Activated CD4-positive, CD25-positive, alpha-beta regulatory T cell treated with anti-CD3 and anti-CD28 coated beads, Interleukin-2, amount 50 U/mL, for 24 hours (primary cell): ENCODE measurements at places on chromosomes 4 and X.

- no peak for ATAC-seq
These were observed 272.7 kb upstream of the PCDH18 start for GRCh38 chr4:137804906-137805495.

DNA sequence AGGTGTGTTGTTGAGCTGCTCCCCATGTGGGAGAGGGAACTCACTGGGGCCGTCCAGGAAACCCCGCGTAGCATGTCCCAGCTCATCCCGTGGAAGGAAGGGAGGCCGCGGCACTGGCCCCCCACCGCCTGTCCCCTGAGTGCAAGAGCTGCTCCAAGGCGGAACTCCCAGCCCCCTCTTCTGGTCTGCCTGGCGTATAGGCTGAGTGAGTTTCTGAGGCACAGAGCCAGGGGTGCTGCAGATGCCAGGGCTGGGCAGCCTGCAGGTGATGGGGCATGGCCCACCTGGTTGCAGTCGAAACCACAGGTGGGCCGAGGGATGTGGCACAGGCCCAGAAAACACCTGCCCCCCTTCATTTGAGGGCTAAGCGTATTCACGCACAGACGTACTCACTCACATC, 49.6 kb downstream of the ABLIM2 start:
- ATAC-seq, result no peak

DNA sequence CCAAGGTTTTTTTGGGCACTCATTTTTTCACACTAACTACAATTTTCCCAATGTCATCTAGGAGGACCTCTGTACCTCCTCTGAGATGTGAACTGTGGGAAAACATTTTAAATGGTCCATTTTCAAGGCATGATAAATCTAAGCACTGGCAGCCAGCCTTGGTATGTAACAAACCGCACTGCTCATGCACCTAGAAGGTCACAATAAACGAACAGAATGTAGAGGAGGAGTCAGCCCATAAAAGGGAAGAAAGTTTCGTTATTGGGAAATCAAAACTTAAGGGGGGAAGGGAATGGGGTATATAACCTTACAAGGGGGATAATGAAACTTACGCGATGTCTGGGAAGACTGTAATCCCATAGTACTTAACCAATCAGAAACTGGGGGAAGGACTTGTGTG, 16.4 kb downstream of the COX18 start:
- ATAC-seq, result no peak

GRCh38 chr4:117063961-117064696, 21.2 kb downstream of the TRAM1L1 start:
- no peak for ATAC-seq

GRCh38 chrX:13898603-13899002, 81.7 kb upstream of the GPM6B start:
- peak; percentile 38 for ATAC-seq

DNA sequence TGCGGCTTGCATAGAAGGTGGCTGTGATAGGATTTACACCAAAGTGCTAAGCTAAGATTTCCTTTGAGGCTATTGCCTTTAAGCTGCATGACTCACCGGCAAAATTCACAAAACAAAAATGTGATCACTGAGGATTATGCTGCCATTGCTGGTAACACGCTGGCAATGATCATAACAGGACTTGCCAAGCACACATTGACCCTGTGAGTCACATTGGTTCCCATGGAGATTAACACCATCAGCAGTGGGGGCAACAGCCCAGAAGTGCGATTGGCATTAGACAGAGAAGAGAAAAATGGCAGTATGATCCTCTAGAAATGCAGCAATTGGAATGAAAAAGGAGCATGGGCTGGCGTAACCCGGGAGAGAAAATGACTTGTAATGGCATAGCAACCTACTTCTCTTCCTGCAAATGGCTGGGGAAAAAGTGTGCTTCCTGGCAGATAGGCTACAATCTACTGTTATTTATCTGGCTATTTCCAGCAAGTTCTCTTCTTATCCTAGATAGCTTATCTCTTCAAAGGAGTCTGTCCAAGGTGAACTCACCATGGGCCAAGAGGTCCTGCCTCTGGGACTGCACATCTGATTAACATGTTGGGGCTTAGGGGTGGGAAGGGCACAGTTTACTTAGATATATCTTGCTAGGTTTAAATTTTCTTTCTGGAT, 314.2 kb upstream of the IGFBP7 start:
- no peak for ATAC-seq

GRCh38 chr4:6595897-6596537, 21.0 kb downstream of the MAN2B2 start:
- ATAC-seq, result no peak

DNA sequence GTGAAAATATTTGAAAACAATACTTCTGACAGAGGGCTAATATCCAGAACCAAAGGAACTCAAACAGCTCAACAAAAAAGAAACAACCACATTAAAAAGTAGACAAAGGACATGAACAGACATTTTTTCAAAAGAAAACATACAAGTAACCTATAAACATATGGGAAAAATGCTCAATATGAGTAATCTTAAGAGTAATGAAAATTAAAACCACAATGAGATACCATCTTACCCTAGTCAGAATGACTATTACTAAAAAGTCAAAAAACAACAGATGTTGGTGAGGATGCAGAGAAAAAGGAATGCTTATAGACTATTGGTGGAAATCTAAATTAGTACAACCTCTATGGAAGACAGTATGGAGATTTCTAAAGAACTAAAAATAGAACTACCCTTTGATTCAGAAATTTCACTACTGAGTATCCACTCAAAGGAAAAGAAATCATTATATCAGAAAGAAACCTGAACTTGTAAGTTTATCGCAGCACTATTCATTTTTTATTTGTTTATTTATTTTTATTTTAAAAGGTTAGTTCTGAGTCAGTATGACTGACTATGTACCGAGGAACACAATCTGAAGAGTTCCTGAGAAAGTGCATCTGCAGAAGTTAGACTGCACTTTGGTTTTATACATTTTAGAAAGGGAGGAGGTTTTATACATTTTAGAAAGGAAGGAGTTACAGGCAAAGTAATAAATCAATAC, 231.3 kb downstream of the INPP4B start:
- ATAC-seq, result no peak

DNA sequence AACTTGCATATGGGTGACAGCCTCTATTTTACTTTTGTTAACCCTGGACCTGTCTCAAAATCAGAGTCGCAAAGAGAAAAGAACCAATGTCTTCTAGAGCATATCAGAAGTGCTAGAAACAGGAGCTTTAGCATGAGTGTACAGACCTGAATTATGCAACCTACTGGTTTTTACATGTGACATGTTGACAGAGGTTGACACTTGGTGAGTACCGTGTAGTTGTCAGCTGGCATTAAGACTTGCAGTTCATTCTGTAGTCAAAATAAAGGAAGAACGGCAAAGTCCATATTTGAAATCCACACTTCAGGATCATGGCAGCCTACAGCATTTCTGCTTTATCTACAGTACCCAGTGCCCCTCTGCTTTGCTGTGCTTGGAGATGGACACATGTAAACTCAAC, 291.9 kb upstream of the TENM3 start:
- ATAC-seq, result no peak

GRCh38 chr4:21775703-21776102, 172.9 kb downstream of the KCNIP4 start:
- no peak for ATAC-seq

- no peak for ATAC-seq
These were observed 26.0 kb upstream of the ENPEP start for GRCh38 chr4:110449947-110450346.

DNA sequence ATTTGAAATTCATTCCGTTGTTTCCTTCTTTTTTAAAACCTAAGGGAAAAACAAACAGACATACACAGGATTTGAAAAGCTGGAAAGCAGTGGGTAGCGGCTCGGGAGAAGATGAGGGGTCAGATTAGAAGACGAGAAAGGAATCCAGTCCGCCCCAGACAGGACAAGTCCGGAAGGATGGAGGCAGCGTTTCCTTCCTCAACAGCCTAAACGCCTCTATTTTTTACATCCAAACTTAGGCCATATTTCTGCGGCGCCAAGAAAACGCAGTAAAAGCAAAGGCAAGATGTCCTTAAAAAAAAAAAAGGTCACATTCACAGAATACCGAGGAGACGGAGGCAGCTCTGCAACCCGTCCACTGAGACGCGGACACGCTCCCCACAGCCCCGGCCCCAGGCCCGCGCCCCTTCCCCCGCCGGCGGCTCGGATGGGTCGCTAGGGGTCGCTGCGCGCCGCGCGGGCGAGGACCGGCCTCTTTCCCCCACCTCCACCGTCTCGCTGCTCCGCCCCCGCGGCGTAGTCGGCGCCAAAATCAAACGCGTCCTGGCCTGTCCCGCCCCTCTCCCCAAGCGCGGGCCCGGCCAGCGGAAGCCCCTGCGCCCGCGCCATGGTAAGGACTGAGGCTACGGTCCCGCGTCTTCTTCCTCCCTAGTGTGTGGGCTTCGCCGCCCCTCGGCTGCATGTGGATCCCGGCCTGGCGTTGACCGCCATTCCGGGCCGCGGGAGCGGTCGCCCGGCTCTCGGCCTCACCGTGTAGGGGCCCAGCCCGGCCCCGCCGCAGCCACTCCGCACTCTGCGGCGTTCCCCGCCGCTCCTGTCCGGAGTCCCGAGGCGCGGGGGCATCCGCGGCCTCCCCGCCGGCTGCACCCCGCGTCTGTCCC, at the start of gene MND1:
Gene MND1, plus strand, starts transcription at position 558 of the 881 bp plus-strand sequence. Its CDS starts 50 bp downstream, at position 608.
- ATAC-seq, result peak; percentile 94

GRCh38 chr4:170872794-170873193, 783.0 kb upstream of the AADAT start:
- no peak for ATAC-seq

DNA sequence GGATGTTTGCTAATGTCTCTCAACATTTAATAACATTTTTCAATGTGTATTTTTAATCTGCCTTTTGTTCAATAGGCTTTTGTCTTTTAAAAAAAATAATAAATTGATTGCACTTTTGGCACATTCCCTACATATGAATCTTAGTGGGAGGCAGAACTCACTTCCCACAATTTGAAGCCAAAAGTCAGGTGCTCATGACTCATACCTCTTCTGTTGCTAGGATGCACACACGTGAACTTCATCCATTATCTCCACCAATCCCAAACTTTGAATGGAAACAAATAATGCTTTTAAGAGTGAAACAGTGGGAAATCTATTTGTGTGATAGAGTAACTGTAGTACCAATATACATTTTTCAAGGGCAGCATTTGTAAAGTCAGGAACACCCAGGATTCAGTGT, 260.5 kb downstream of the IQCM start:
- ATAC-seq, result no peak

- no peak for ATAC-seq
These were observed 134.1 kb upstream of the CPXCR1 start for GRCh38 chrX:88612870-88613329.

DNA sequence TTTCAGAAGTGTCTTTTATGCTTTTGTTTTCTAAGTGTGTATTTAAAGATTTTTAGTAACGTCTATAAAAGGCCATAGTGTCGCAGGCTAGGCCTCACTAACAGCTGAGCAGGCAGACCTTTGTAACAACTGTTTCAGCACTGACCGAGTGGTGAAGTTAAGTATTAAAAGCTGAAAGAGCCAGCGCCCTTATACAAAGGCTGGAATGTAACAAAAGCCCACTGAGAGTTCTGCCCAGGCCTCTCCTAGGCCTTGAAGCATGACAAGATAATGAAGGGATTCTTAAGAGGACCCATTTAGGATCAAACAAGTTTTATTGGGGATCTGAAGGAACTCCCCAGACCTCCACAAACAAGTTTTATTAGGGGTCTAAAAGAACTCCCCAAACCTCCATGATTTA, 722.5 kb upstream of the PRKX start:
- ATAC-seq, result no peak

GRCh38 chrX:85994797-85995196, 52.6 kb downstream of the CHM start:
- ATAC-seq, result no peak

DNA sequence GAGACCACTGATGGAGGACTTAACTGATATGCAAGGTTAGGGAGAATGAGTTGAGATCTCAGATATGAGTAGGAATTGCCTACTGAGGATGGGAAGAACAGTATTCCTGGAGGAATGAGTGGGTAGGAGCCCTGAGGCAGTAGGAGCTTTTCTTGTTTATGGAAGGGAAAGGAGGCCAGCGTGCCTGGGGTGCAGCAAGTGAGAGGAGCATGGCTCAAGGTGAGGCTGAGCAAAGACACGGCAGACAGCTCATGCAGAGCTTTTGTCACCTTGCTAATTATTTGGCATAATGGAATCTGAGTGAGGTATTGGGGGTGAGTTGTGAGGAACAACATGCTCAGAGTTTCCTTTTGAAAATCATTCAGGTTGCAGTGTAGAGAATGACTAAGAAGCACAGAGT, 65.3 kb upstream of the IBSP start:
- no peak for ATAC-seq

GRCh38 chrX:112672788-112673560, 6.8 kb downstream of the LHFPL1 start:
- ATAC-seq, result no peak

GRCh38 chrX:9110808-9111207, 76.9 kb upstream of the FAM9B start:
- ATAC-seq, result no peak

DNA sequence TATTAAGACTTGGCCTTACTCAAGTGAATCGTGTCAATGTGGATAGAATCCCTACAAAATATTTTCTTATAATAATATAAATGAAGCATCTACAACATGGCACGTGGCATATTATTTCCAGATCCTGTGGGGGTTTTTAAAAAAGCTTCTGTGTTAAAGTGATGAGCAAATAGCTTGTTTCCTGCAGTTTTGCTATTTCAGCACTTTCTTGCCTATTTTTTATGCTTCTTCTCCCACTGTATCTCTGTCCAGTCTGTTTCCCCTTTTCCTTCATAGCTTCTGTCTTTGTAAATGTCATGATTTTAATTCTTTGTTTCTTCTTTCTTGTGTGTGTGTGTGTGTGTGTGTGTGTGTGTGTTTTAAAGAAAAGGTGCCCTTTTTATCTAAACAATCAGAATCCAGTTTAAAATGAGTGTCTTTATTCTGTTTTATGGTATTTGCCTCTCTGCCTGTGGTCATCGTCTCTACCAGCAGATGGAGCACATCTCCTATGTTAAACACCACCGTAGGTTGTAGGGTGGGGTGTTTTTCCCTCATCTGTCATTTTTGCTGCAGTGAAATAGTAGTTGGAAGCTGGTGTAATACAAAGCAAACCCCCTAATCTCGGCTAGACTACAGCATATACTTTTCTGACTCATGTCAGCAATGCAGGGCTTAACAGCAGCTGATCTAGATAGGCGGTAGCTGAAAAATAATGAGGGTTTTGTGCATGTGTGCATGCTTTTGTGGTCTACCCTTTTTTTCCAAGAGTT, 33.1 kb downstream of the FTHL17 start:
- peak; percentile 32 for ATAC-seq

DNA sequence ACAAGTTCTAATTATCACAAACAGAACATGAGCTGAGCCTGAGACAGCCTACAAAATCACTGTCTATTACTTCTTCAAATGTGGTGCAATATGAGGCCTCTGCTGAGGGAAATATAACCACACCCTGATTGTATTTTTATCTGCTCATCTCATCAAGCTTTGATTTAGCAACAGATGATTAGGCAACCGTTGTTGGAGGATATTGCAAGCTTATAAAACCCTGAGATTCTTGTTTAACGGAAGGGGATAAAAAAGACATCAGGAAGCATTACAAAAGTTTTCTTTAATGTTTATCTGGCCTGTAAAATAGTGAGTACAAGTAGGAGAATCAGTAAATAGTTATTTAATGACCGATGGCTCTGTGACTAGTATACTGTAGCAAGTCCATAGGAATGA, 108.5 kb downstream of the ZNF330 start:
- ATAC-seq, result no peak

GRCh38 chrX:78316265-78316664, 11.1 kb downstream of the CYSLTR1 start:
- ATAC-seq, result no peak
